ELR (cell line): ENCODE measurements at places on chromosomes 2 and 18.

GRCh38 chr18:27214831-27215230 lies 29.7 kb upstream of the CHST9 start:
- DNase-seq: no peak

DNA sequence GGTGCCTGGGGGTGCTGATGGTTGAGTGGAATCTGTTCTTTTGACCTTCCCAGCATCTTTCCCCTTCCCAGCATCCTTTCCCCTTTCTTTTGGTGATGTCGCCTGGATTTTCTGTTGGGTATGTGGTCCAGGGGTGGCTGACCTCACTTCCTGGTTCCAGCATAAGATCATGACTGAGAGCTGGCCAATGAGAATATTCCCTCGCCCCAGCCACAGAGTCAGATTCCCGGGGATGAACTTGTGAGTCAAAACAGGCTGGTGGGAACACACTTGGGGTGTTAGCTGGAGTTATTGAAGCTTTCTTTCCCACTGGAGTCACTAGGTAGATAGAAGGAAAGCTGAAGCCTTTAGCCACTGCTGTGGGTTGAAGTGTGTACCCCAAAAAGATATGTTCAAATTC lies 28.0 kb upstream of the FOSL2 start:
- DNase-seq: peak; percentile 62

DNA sequence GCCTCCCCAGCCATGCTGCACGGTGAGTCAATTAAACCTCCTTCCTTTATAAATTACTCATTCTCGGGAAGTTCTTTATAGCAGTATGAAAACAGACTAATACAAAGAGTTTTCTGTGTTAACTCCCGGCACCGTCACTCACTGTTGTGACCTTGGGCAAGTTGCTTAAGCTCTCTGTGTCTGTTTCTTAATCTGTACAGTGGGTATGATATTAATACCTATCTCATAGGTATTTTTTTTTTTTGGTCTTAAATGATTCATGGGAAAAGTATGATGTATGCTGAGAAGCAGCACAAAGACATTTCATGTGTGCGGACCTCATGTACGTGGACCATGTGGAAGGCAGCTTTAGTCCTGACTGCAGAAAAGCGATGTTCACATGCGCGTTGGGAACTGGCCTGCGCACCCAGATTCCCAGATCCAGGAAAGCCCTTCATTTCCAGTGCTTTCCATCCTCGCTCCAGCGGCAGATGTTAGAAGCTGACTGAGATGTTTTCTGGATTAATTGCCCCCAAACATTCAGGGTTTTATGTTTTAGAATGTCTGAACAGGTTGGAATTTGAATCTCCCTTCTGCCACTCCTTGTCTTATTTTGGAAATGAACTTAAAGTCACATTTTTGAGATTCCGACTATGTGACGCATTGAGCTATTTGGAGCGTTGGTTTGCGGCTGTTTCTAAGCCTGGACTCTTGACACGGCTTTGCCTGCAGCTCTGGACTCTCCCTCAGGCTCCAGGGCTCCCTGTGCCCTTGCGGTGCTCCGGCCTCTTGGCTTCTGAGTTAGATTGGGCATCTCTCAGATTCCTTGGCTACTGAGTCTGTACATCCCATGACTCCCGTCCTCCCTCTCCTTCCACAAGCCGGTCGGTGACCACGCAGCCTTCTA lies 61.4 kb downstream of the SLC4A3 start:
- peak; percentile 96 for DNase-seq

DNA sequence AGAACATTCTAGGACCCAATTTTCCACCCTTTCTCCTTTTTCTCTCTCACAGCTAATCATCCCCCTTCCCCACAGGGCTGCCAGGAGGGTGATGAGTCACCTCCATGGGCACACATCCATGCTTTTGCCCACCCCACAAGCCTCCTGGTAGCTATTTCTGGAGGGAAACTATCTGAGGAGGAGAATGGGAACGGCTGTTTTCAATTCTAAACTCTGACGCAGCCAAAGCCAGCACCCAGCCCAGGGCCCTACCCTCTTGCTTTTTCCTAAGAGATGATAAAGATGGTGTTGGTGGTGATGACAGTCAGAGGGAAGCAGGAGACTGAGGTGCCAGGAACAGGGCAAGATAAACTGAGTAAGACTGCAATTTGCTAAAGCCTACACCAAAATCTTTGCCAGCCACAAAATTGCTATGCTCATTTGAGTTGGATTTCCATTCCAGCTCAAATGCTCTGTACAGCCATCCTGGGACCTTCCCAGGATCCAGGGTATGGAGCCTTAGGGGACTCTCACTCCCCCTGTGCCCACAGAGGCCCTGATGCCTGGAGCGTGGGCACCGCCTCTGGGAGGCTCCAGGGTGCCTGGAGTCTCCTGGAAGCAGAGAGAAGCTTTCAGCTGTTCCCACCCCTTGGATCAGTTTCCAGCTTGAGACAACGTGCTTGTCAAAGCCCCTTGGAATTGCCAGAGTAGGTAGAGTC lies 62.0 kb upstream of the FZD7 start:
- peak; percentile 17 for DNase-seq

DNA sequence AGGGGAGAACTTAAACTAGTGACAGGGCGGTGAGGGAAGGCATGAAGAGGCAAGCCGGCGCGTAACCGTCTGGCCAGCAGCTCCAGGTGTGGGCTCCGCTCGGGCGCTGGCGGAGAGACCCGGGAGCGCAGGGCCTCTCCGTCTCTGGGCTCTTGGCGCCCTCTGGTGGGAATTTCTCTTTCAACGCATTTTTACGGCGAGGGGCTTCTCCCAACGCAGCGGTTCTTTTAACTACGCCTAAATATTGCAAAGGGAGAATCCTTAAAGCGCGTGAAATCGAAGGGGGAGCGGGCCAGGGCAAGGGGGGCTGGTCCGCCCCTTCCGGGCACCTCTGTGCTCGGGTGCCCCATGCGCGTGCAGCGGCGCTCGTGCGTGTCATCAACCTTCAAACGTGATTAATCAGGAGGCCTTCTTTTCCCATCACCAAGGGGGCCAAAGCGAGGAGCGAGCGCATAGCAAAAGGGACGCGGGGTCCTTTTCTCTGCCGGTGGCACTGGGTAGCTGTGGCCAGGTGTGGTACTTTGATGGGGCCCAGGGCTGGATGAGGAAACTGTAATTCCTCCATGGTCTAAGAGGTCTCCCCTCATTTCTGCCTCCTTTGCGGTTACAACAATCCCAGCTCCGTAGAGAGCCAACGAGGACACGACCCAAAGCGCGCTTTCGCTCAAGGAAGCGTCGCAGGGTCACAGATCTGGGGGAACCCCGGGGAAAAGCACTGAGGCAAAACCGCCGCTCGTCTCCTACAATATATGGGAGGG lies 762 bp upstream of the GAD1 start:
- peak; percentile 74 for DNase-seq
